ENCODE measurements at places on chromosomes 1 and 21.
A peak's percentile ranks its signal among the peaks of the same experiment; 100 is the strongest.

DNA sequence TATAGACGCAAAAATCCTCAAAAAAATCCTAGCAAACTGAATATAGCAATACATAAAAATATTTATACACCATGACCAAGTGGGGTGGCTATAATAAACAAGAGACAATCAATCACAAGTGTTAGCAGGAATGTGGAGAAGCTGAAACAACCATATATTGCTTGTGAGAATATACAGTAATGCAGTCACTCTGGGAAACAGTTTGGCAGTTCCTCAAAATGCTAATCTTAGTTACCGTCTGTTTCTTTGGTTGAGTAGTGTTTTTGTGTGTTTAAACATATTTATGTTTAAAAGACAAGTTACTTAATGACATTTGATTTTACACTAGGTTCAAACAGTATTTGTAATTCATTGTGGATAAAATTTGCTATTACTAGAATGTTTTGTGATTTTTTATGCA lies 792.0 kb downstream of the LTN1 start:
- no peak for DNase-seq

DNA sequence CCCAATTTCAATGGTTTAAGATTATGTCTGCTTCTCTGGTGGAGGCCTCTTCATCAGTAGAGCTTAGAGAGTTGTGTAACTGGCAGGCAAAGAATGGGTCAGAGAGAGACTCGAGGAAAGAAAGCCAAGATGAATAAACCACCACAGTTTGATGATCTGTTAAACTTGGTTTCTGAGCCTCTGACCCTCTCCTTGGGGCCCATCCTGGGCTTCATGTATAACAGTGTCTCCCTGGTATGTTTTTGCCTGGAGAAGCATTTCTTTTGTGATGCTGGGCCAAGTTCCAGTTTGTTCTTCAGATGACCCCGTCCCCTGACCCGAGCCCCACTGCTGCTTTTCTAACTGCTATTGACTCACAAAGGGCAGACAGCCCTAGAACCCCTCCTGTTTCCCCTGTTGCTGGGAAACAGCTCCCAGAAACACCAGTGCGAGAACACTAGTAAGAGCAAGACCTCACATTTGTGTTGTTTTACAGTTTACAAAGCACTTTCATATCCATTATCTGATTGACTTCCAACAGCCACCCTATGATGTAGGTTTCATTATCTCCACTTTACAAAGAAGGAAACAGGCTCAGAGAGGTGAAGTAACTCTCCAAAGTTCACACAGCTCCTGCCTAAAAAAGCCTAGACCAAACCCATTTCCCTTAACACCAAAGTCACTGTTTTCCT lies 9.0 kb downstream of the CD2 start:
- DNase-seq = no peak

- peak; percentile 74 for DNase-seq
These were observed 90.1 kb upstream of the IRF2BP2 start for GRCh38 chr1:234699795-234700665.

- DNase-seq = no peak
These were observed 37.2 kb downstream of the ZBTB17 start for GRCh38 chr1:15938628-15939161.
